Cerebellar nuclear complex (tissue), 1 donor: ENCODE measurements at places on chromosomes 1 and 21.
A peak's percentile ranks its signal among the peaks of the same experiment; 100 is the strongest.

GRCh38 chr1:244391761-244392160, 59.9 kb downstream of the ADSS2 start:
- DNase-seq, result no peak

GRCh38 chr1:40849801-40850592, 12.2 kb downstream of the CITED4 start:
- DNase-seq, result peak; percentile 25

DNA sequence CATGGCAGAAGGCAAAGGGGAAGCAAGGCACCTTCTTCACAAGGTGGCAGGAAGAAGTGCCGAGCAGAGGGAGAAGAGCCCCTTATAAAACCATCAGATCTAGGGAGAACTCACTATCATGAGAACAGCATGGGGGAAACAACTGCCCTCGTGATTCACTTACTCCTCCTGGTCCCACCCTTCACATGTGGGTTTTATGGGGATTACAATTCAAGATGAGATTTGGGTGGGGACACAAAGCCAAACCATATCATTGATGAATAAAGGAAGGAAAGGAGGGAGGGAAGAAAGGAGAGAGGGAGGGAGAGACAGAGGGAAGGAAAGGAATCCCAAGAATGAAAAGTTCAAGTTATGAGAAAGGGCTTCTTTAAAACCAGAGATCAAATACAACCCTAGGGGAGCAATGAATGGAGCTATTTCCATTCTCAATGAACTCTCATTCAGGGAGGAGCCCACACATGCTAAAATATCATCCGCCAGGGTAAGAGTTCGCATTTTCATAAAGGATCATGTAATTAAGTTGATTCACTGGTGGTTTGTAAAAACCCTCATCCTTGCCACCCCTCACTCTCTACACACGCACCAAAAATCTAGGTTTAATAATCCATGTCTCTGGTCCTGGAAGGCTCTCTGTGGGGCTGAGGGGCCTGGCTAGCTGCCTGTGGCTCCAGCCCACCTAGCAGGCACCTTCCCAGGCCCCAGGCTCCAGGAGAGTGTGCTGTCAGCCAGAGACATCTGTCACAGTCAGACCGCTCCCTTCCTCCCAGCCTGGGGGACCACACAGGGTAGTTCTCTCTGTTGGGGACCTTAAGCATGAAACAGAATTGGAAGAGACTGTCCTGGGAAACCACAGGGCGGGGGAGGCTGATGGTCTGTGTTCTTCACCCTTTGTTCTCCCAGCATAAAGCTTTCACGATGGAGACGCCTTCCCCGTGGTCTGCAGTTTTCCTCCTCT, 94.0 kb downstream of the CCDC185 start:
- DNase-seq, result no peak

DNA sequence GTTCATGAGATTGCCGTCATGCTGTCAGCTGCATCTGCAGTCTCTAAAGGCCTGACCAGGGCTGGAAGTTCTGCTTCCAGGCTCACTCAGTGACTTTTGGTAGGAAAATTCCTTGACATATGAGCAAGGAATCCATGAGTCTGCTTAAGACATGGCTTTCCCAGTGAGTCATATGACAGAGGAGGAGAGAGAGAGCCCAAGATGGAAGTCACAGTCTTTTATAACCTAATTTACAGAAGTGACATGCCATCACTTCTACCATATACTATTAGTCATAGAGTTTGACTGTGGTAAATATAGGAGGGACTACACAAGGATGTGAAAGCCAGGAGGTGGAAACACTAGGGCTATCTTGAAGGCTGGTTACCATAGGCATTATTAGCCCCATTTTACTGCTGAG, 115.2 kb downstream of the ROR1 start:
- no peak for DNase-seq

GRCh38 chr1:232568331-232568852, 61.5 kb downstream of the SIPA1L2 start:
- DNase-seq, result no peak

DNA sequence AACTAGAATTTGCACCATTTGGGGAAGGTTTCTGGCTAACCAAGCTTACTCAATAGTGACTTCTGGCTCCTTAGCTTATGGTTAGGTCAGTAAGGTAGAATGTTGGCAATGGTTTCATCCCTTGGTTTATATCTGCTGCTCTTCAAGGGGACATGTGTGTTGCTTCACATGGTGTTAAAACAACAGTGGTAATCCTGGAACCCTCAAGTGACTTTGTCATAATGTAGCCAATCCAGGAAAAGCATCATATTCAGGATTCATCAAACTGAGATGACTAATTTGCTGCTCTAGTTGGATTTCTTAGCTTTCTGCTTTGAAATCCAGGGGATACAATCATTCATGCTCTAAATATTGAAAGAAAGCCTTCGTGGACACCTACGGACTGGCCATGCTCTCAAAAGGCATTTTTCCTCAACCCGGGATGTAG, 108.7 kb downstream of the RGL1 start:
- no peak for DNase-seq

GRCh38 chr1:150259758-150260669, 2.4 kb downstream of the CA14 start:
- no peak for DNase-seq

DNA sequence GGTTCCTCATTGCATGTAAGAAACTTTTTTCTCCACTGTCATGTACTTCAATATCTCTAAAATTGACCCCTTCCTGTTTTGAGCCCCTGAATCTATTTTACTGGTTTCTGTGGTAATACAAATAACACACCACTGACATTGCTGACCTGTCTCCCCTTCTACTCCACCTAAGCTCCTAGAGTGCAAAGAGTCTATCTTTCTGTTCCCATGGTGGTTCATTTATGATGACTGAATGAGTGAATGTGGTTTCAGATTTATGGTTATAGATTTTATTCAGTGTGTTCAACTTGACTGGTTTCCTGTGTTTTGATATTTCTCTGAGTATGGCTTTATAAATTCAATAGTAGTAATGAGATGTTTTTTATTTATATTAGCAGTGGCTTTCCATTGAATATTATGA, 127.7 kb downstream of the MAGI3 start:
- no peak for DNase-seq

- DNase-seq, result no peak
Measured at GRCh38 chr1:107267489-107267888, 126.7 kb downstream of the NTNG1 start.

DNA sequence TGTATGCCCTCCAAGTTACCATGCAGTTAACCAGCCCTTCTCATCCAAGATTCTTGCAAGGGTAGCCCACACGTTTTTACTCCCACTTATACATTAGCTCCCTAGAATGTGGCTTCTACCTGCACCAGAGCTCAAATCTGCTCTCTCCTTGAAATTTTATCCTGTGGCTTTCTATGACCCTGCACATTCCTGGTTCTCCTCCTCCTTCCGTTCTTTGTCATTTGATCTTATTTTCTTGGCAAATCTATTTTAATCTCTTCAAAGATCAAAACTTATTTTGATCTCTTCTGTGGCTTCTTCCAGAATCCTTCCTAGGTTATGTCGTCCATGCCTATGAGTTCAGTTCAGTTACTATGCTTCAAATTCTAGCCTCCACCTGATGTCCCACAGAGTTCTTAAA, 115.6 kb upstream of the GUCA2B start:
- DNase-seq, result no peak

GRCh38 chr1:51738681-51739080, 121.8 kb downstream of the OSBPL9 start:
- DNase-seq, result no peak

GRCh38 chr1:203402629-203403337, 51.9 kb upstream of the FMOD start:
- no peak for DNase-seq

- DNase-seq, result no peak
Measured at GRCh38 chr1:7893529-7894180, 40.8 kb upstream of the UTS2 start.

GRCh38 chr1:85850238-85850637, 142.0 kb upstream of the ZNHIT6 start:
- DNase-seq, result no peak

DNA sequence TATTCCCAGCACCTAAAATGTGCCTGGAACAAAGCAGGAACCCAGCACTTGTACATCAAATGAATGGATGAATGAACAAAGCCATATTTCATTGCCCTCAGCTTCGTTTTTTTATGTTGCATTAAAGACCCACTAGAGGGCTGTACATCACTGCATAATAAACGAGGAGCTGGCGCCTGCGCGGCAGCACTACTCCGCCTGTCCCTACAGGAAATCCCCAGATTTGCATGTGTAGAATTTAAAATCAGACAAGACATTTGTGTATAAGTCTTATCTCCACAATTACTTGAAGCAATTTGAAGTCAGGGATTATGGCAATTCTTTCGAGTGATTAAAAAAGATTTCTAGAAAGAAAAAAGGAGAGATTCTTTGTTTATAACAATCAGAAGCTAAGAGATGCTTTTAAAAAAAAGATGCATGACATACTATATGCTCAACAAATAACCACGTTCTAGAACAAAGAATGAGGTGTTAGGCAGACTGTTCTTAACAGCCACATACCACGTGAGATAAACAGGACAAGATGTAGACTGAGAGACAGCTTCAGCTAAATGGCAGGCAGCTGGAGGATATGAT, 5.4 kb upstream of the NEK2 start:
- peak; percentile 1 for DNase-seq

DNA sequence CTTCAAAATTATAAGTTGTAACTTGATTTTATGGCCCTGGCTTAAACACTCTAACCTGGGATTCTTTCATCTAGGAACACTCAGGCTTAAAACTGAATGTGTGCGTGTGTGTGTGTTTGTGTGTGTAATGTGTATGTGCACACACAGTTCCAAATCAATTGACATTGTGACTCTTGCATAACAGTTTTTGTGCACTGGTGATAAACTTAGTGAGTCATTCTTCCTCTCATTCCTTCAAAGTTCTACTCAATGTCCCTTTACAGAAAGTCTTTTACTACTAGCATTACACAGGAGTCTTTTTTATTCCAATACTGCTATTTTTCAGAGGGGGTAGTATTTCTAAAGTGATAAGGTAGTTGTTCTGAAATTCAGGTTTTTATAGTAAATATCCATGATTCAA, 943.6 kb downstream of the KCNT2 start:
- no peak for DNase-seq

GRCh38 chr21:33451634-33452071, 28.1 kb downstream of the TMEM50B start:
- no peak for DNase-seq

DNA sequence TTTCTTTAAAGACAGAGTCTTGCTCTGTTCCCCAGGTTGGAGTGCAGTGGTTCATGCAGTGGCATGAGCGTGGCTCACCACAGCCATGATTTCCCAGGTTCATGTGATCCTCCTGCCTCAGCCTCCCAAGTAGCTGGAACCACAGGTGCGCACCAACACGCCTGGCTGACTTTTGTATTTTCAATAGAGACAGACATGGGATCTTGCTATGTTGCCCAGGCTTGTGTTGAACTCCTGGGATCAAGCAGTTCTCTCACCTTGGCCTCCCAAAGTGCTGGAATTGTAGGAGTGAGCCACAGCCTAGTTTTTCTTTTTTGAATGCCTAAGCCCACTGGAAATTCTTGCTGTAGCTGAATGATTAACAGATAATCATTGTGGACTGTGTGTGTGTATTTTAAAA, 113.5 kb downstream of the RPS6KC1 start:
- no peak for DNase-seq

- no peak for DNase-seq
Measured at GRCh38 chr1:240189386-240189989, 97.8 kb downstream of the FMN2 start.

- no peak for DNase-seq
Measured at GRCh38 chr1:183032122-183032921, 9.1 kb downstream of the LAMC1 start.

GRCh38 chr1:30912913-30913652, 4.5 kb upstream of the SDC3 start:
- DNase-seq, result no peak

DNA sequence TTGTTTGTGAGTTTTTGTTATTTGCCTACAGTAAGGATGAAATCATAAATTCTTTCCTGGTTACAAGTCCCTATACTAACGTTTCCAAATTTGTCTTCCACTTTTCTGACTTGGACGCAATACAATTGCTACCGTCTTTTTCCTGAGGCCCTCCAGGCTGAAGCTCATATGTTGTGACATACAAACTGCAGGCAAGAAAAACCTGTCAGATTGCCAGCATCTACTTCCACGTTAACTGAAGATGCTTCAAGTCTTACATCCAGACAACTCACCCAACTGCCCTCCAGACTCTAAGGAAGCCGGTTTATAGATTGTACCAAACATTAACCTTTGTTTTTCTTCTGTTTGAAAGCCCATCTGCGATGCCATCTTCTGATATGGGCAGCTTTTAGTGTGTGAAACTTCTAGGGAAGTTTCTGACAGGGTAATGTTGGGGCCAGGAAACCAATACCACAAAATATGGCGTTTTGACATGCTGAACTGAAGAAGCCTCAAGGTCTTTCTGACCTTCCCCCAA, 21.4 kb upstream of the RNF11 start:
- no peak for DNase-seq

DNA sequence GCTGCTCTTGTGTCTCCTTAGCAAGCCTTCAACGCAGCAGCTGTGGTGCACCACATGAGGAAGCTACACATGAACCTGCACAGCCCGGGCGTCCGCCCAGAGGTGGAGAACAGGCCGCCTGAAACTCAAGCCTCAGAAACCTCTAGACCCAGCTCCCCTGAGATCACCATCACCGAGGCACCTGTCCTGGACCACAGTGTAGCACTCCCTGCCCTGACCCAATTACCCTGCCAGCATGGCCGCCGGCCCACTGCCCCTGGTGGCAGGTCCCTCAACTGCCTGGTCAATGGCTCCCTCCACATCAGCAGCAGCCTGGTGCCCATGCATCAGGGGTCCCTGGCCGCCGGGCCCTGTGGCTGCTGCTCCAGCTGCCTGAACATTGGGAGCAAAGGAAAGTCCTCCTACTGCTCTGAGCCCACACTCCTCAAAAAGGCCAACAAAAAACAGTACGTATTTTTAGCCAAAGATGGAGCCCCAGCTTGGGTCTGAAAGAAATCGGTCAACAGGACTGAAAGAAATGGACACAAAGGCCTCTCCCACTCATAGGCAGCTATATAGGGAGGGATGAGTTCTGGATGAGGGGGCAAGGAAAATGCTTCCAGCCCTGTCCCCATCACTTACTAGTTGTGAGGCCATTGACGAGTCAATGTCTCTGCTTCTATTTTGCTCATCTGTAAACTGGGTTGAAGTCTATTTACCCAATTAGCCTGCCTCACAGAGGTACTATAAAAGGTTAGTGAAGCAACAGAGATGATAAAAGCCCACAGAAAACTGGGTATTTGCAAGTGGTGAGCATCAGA, 28.5 kb downstream of the CAMK1G start:
- DNase-seq, result no peak
